ENCODE measurements at places on chromosomes 1 and 21.

DNA sequence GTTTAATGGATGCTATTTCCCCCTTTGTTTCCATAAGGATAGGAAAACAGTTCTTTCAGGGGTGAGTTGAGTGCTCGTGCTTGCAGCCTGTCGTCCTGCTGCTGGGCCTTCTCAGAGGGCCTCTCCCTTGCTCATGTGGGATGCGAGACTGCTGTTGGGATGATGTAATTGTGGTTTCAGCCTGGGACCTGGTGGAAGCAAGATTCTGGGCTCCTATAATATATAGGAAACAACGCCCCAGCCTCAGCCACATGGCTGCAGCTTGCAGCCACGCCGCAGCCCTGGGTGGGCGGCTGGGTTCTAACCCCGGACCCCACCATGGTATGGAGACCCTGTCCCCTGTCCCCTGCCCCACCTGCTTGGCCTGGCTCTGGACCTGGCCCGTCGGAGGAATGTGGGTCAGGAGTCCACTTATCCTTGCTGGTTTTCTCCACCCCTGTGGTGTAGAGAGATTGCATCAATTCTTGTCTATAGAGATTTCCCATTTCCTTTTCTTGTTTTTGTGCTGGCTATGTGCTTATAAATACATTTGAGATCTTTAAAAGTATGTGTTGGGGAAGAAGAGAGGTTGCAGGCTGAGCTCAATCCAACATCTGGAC lies 357.8 kb downstream of the SIPA1L2 start:
- H3K4me1 ChIP-seq = no peaks in the 10 kb centered on the region
- H3K36me3 ChIP-seq = no peaks in the 10 kb centered on the region
- H3K27ac ChIP-seq = no peak overlapping the region
- DNase-seq = no peak

DNA sequence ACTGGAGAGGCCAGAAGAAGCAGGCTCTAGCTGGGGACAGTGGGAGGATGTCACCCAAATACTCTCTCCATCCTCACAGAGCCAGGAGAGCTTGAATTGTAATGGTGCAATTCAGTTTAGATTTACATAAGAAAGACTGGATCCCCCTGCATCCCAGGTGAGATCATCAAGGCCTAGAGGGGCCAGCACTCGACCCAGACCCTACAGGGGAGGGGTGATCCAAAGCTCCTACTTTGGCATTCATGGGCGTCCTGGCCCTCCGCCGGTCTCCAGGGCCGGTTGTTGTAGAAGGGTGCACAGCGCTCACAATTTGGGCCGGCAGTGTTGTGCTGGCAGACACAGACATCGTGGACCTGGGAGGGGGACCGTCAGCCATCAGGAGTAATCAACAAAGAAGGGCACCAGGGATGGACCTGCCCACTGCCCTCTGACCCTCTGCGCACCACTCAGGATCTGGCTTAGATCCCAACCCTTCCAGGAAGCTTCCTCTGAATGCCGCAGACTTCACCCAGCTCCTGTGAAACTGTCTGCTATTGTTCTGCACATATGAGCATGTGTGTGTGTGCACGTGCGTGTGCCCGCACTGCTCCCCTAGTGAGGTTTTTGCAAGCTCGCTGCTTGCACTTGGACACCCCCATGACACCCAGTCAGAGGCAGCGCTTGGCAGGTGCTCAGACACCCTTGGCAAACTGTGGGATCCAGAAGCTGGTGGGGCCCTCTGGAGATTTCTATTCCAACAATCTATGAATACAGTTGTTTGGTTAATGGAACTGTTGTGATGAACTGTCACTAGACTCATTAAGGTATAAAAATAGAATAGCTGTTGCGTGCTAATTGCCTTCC lies 21.6 kb downstream of the LAMB3 start:
- no peak for DNase-seq
- no peak overlapping the region for H3K27ac ChIP-seq
- H3K36me3 ChIP-seq = no peaks in the 10 kb centered on the region

- H3K4me3 ChIP-seq = no peak overlapping the region
- no peak for DNase-seq
- H3K4me1 ChIP-seq = no peaks in the 10 kb centered on the region
- peaks cover 24% of the 10 kb centered on the region for H3K36me3 ChIP-seq
Measured at GRCh38 chr1:19771350-19771749, 28.4 kb downstream of the TMCO4 start.

GRCh38 chr1:86491171-86491950 lies 22.6 kb downstream of the CLCA1 start:
- H3K27ac ChIP-seq = no peak overlapping the region
- no peaks in the 10 kb centered on the region for H3K36me3 ChIP-seq
- no peak overlapping the region for H3K4me3 ChIP-seq
- DNase-seq = no peak
- no peaks in the 10 kb centered on the region for H3K4me1 ChIP-seq
- no peaks in the 10 kb centered on the region for H3K27me3 ChIP-seq

- peak within 1 kb of the TSS; percentile 74 for H3K27ac ChIP-seq
- no peaks in the 10 kb centered on the region for H3K27me3 ChIP-seq
- DNase-seq = no peak
- H3K36me3 ChIP-seq = no peaks in the 10 kb centered on the region
Measured at GRCh38 chr1:6491480-6491962, at the start of gene PLEKHG5. Gene PLEKHG5 (minus strand): TSS chr1:6491667. CDS start chr1:6477571, 14,096 bp downstream.

- H3K4me3 ChIP-seq = no peak overlapping the region
- no peaks in the 10 kb centered on the region for H3K27me3 ChIP-seq
- no peak overlapping the region for H3K27ac ChIP-seq
- no peaks in the 10 kb centered on the region for H3K4me1 ChIP-seq
- peak; percentile 83 for DNase-seq
Measured at GRCh38 chr1:99481391-99481996, 164.4 kb upstream of the PALMD start.

DNA sequence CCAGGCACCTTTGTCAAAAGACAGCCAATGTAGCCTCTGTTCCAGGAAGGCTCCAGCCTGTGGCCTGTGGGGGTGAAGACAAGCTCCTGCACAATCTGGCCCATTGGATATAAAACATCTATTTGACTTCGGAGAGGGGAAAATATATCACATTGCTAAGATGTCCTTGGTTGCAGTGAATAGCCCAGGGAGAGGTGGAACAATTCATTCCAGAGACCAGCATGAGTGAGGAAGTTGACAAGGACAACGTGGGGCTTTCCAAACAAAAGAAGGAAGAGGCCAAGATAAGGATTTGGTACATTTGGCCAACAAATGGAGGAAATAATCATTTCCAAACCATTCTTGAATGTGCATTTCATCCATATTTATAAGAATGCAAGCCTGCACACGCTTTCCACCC lies 187.0 kb downstream of the ETS2 start:
- H3K4me3 ChIP-seq = no peak overlapping the region
- H3K27ac ChIP-seq = peak overlapping the region; percentile 50
- no peaks in the 10 kb centered on the region for H3K36me3 ChIP-seq
- peaks cover 8% of the 10 kb centered on the region for H3K4me1 ChIP-seq

GRCh38 chr1:17924578-17924977 lies 169.4 kb downstream of the ACTL8 start:
- no peaks in the 10 kb centered on the region for H3K4me1 ChIP-seq
- no peak overlapping the region for H3K4me3 ChIP-seq
- H3K36me3 ChIP-seq = no peaks in the 10 kb centered on the region
- H3K27ac ChIP-seq = no peak overlapping the region
- no peak for DNase-seq
- H3K27me3 ChIP-seq = peaks cover 7% of the 10 kb centered on the region

DNA sequence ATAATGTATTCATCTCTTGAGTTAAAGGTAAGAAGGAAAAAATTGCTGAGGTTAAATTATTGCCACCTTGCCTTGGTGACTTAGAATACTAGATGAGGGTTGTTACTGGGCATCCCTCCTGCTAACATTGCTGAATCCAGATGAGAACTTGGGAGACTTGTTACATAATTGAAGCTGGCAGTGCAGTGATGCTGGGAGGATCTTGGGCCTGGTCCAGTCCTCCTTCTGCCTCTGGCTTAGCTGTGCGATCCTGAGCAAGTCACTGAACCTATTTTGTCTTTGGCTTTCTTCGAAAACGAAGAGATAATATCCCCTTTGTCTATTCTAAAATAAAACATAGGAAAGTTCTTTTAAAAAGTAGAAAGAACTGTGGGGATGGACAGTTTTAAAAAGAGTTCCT lies 244.9 kb upstream of the NRIP1 start:
- no peak overlapping the region for H3K4me3 ChIP-seq
- H3K27me3 ChIP-seq = no peaks in the 10 kb centered on the region
- H3K4me1 ChIP-seq = no peaks in the 10 kb centered on the region

GRCh38 chr1:233993651-233994050 lies 89.2 kb downstream of the SLC35F3 start:
- H3K36me3 ChIP-seq = no peaks in the 10 kb centered on the region
- H3K27me3 ChIP-seq = no peaks in the 10 kb centered on the region
- no peak overlapping the region for H3K27ac ChIP-seq

DNA sequence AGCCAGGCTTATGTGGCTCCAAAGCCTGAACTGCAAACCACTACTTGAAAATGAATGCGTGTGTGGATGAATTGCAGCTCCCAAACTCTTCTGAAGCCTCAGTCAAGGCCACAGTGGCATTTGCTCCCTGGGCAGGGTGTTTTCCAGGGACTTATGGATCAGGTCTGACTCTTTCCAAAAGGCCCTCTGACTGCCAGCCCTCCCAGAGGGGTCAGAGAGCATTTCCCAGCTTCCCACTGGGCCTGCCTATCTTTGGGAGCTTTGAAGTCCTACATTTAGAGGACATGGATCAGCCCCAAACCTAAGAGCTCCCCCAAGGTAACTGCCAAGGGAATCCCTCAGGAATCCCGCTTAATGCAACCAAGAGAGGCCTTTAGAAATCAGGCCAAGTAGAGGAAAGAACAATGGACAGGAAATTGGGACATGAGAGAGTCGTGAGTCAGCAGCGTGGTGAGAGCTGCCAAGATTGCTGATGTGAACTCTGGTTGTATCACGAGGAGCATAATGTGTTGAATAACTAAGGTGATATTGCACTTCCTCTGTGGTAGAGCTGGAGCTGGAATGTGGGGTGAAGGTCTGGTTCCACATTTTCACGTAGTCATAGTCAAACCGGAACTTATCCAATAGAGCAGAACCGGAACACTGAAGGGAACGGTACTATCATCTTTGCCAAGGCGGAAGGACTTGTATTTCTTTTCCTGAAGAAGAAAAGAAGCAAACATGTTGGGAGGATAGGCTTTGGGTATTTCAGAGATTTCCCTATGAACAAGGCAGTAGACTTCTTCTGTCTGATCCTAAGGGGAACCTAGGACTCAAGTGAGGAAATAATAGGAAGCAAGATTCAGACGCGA lies 99.4 kb upstream of the JUN start:
- peak; percentile 73 for DNase-seq
- H3K27ac ChIP-seq = peak overlapping the region; percentile 78
- H3K27me3 ChIP-seq = no peaks in the 10 kb centered on the region
- no peak overlapping the region for H3K4me3 ChIP-seq

DNA sequence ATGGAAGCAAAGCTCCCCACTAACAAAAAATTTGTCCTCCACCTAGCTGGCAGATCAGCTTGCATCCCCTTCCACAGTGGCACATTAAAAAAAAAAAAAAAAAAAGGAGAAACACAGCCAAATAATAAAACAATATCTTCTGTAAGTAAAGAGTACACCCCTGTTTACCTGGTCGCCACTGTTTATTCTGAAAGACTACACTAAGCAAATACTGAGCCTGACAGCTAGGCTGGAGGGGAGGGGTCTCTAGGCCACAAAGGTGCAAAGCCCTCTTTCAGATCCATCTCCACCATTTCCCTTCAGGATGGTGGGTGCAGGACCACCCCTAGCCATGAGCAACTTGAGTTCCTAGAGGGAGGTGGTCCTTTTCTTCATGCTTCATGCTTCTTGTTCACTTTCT lies 22.8 kb upstream of the SLC45A3 start:
- H3K36me3 ChIP-seq = no peaks in the 10 kb centered on the region
- H3K27me3 ChIP-seq = no peaks in the 10 kb centered on the region
- no peak overlapping the region for H3K4me3 ChIP-seq
- H3K4me1 ChIP-seq = peaks cover 12% of the 10 kb centered on the region

DNA sequence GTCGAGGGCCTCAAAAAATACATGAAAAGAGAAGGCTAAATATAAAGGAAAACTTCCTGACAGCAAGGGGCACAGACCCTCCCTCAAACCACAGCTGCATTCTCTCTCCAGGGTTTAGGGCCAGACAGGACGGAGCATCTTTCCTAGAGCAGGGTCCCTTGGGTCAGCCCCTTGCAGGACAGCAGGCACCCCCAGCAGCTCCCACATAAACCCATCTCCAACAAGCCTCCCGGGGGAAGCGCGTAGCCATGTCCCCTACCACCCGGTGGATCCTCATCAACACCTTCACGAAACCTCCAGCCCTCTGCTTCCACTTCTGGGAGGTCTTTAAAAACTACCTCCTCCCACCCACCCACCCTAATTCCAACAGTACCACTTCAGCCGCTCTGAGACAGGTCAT lies 59.5 kb downstream of the CD46 start:
- peaks cover 9% of the 10 kb centered on the region for H3K4me1 ChIP-seq
- peaks cover 4% of the 10 kb centered on the region for H3K36me3 ChIP-seq
- no peak for DNase-seq
- no peaks in the 10 kb centered on the region for H3K27me3 ChIP-seq
- H3K4me3 ChIP-seq = no peak overlapping the region

Measured in lung (tissue), 17 donors.